Endothelial cell (in vitro differentiated cells): ENCODE measurements at places on chromosomes 6 and 20. TPM values are rescaled to one million over a fixed set of nuclear protein-coding genes. Genes with fewer than 3 reads are reported as not detected.

GRCh38 chr6:170179616-170180324 is 111.1 kb downstream of the DLL1 start:
- DNase-seq = no peak
- H3K27me3 ChIP-seq = peaks cover 9% of the 10 kb centered on the region
- H3K4me1 ChIP-seq = peaks cover 21% of the 10 kb centered on the region
- H3K4me3 ChIP-seq = no peak overlapping the region
- H3K36me3 ChIP-seq = peaks cover 12% of the 10 kb centered on the region
- no peak overlapping the region for H3K27ac ChIP-seq

- no peak for DNase-seq
- peaks cover 58% of the 10 kb centered on the region for H3K4me1 ChIP-seq
- peaks cover 45% of the 10 kb centered on the region for H3K36me3 ChIP-seq
- peaks cover 10% of the 10 kb centered on the region for H3K27me3 ChIP-seq
- no peak overlapping the region for H3K27ac ChIP-seq
These were observed 13.0 kb downstream of the PXDC1 start for GRCh38 chr6:3738381-3739131.

- peak overlapping the region; percentile 58 for H3K4me3 ChIP-seq
- H3K36me3 ChIP-seq = no peaks in the 10 kb centered on the region
- H3K27me3 ChIP-seq = peaks cover 10% of the 10 kb centered on the region
- H3K27ac ChIP-seq = no peak overlapping the region
- peak; percentile 76 for DNase-seq
These were observed 13.4 kb upstream of the FOXC1 start for GRCh38 chr6:1596088-1596852.

GRCh38 chr20:51428401-51429143 is 113.9 kb downstream of the NFATC2 start:
- no peak overlapping the region for H3K4me3 ChIP-seq
- H3K36me3 ChIP-seq = no peaks in the 10 kb centered on the region
- peaks cover 13% of the 10 kb centered on the region for H3K4me1 ChIP-seq

The POU5F1 gene
- total RNA-seq = 88.7 TPM
